ENCODE measurements at places on chromosomes 5 and 9.

GRCh38 chr9:77575785-77576184 is 72.3 kb downstream of the GNA14 start:
- no peak for DNase-seq

GRCh38 chr5:10420468-10420867 is 21.2 kb upstream of the ROPN1L start:
- DNase-seq = no peak

DNA sequence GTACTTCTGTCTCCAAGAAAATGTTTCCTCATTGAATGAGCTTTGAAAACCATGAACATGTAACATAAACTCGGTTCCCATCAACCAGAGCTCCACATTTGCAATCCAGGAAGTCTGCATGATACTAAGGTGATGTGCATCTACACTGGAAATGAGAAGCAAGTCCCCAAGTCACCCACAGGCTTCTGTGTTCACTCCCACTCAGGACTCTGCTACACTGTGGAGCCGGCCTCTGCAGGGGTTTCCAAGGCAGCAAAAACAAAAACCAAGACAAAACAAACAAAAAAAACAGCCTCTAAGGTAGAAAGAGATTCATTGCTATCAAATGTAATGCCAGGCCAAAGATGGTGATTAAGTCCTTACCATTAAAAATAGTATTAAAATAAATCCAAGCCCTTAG is 593.7 kb downstream of the IRX1 start:
- DNase-seq = no peak

DNA sequence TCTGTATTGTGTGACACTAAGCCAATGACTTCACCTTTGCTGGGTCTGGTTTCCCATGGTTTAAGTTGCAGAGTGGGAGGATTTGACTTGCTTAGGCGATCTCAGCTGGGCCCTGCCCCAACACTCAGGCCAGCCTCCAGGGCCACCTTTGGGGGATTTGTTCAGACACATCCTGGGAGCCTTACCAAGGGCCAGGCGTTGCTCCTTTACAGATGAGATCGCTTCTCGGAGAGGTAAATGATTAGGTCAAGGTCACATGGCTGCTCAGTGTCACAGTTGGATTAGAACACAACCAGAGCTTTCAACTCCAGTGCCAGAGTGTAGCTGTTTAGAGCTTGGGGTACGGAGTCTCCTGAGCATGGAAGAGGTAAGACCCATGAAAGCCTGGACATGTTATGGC is 57.5 kb downstream of the COL27A1 start:
- DNase-seq = no peak

- DNase-seq = no peak
Measured at GRCh38 chr9:27548055-27548741, 18.6 kb upstream of the MOB3B start.

GRCh38 chr5:176481711-176482110 is 33.5 kb downstream of the FAF2 start:
- no peak for DNase-seq

GRCh38 chr5:140202078-140202477 is 27.1 kb downstream of the CYSTM1 start:
- DNase-seq = no peak

DNA sequence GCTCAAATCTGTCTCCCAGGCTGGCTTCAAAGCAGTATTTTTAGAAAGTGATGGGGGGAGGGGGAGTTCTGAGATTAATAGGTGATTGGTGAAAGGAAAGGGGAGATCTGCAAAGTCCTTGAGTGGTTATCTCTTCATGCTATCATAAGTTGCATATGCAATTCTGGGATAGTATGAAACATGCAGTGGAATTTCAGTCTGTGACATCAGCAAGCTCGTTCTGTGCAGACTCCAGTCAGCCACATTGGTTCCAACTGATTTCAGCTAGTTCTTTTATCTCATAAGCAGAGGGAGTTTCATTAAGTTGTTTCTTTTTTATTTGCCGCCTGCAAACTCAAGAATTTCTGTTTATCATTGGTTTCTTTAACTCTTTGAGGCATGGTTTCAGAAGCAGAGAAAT is 180.5 kb upstream of the SH3GL2 start:
- no peak for DNase-seq

DNA sequence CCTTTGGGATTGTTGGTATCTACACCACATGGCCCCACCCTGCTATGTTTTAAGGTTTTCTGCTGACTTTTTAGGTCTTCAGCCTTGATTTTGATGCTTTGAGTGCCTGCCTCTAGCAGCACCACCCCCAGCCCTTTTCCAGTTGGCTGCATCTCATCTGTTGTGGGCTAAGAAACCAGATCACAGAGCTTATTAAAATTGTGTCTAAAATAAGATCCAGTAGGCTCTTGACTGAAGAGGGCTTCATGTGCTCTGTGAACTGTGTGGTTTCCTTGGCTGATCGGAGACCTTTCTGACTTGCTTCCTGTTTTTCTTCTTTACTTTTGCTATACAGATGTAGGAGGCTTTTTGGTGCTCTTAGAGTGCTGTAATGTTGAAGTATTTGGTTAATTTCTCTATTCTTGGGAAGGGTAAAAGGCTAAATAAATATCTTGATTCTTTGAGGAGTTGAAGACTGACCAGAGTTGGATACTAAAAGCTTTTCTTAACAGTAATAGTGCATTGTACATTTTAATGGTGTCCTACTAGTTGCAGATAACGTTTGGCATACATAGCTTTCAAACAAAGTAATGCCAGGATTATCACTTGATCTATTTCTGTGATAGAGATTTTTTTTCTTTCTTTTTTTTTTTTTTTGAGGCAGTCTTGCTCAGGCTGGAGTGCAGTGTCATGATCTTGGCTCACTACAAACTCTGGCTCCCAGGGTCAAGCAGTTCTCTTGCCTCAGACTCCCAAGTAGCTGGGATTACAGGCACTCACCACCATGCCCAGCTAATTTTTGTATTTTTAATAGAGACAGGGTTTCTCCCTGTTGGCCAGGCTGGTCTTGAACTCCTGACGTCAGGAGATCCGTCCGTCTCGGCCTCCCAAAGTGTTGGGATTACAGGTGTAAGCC is 4.5 kb downstream of the UBE2D2 start:
- peak; percentile 22 for DNase-seq

DNA sequence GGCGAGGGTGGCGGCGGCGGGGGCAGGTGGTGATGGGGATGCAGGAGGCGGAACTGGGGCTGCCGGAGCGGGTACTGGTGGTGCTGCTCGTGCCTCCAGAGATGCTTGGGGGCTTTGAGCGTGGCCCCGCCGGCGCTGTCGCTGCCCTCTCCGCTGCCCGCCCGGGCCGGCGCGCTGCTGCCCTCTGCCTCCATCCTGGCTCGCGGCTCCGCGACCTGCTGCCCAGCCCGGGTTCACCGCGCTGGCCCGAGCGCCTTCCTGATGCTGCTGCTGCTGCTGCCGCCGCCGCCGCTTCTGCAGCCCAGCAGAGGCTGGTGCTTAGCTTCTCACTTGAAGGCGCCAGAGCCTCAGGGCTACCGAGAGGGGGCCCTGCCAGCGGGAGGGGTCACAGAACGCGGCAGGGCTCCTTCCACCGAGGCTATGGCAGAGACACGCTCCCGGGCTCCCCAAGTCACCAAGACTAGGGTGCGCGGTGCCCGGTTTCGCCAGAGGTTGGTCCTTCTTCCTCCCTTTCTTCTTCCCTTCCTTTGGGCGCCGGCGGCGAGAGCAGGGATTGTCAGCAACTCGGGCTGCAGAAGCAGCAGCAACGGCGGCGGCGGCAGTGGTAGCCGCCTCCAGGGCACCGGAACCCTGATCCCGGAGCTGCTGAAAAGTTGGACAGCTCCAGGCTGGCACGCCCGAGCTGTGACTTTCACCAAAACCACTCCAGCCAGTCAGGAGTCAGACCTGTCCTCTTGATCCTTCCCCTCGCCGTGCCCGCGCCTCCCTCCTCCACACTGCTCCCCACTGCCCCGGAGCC is at the start of gene PDE4D:
Gene PDE4D, minus strand, starts transcription at position 298 of the 799 bp plus-strand sequence.
- DNase-seq = peak; percentile 1

- no peak for DNase-seq
Measured at GRCh38 chr9:135255841-135256580, 168.5 kb downstream of the OLFM1 start.
